ENCODE measurements at places on chromosomes 16 and 17.

DNA sequence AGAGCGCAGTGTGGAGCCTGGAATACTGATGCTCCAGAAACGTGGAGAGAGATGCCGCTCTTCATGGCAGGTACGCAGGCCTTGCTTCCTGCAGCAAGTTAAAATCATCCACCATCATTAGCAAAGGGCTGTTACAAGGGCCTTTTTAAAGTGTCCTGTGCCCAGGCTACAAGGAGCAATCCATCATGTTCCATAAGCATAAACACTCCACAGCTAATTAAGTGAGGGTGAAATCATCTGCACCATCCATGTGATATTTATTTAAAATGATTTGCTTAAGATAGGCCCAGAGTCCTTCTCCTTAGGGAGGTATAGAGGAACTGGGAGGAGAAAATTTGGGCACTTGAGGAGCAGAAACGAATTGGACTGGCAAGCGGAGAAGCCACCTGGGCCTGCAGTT is 372.1 kb downstream of the XYLT1 start:
- DNase-seq, result no peak

GRCh38 chr16:898761-899682 is 71.8 kb downstream of the LMF1 start:
- no peak for DNase-seq

GRCh38 chr16:995087-995486 is 13.5 kb downstream of the SOX8 start:
- DNase-seq, result no peak

- DNase-seq, result no peak
Measured at GRCh38 chr17:65876985-65877384, 314.9 kb downstream of the CEP112 start.

- peak; percentile 18 for DNase-seq
Measured at GRCh38 chr17:33291248-33292200, 1.6 kb downstream of the ASIC2 start.

DNA sequence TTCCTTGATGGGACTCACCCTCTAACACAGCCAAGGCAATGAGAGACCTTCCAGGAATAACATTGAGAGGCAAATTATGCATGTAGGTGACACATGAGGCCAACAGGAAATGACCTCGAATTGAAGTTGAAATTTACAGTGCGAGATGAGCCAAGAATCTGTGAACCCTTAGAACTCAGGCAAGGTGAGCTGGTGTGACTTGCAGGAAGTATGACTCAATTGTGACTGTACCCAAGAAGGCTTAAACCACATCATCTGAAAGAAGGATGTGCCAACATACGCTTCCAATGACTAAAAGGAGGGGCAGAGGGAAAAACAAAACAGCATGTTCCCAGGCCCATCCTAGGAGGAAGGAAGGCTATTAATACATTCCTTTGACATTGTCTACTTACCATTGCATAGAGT is 44.8 kb downstream of the PITPNC1 start:
- no peak for DNase-seq

DNA sequence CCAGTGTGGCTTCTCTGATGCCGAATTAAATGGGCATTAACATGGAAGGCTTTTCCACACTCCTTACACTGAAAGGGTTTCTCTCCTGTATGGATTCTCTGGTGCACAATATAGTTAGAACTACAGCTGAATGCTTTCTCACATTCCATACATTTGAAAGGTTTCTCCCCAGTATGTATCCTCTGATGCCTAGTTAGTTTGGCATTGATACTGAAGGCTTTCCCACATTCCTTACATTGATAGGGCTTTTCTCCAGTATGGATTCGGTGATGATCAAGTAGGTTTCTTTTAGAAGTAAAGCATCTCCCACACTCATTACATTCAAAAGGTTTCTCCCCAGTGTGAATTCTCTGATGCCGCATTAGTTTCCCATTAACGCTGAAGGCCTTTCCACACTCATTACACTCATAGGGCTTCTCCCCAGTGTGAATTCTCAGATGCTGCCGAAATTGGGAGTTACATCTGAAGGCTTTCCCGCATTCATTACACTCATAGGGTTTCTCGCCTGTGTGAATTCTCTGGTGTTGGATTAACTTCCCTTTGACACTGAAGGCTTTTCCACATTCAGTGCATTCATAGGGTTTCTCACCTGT is 6.5 kb upstream of the TLE7 start:
- DNase-seq, result no peak

DNA sequence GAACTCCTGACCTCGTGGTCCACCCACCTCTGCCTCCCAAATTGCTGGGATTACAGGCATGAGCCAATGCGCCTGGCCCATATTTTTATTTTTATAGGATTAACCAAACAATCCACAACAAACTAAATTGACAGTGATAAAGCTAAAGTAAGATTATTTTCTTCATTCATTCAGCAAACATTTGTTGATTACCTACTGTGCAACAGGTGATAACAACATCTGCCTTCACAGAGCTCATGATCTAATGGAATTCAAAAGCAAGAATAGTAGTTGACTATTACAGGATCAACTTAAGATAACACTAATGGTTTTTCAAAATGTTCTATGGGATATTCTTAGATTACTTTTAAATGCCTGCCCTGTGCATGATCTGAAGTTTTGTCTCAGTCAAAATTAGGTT is 37.8 kb downstream of the NQO1 start:
- no peak for DNase-seq

DNA sequence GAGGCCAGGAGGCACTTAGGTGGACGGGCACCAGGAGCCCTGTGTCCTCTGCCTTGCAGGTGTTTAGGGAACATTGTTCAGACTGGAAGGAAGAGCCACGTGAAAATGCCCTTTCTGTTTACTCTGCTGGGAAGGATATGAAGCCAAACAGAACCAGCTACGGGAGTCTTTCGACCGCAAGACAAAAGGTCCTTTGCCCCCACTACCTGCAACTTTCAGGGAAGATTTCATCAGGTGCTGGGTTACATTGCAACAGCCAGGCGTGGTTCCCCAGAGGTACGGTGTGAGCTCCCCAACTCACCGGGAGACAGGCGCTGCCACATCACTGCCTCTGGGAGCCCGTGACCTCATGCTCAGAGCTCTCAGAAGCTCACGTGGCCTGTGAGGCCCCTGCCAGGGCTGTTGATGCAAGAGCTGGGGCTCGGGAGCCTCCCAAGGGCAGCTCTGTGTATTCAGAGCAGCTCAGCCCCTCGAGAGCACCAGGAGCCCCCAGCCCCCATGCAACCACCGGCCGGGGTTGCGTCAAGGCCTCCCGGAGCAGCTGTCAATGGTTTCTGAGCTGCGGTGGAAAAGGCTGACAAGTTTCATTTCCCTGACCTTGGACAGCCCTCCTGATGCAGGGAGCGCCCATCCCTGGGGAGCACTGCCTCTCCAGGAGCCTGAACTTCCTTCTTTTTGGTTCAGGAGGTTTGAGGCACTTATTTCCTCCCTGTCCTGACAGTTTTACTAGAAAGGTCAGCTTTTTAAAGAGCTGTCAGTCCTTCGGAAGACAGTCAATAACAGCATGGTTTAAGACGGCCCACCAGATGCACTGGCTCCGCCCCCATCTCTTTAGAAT is 42.1 kb downstream of the TBC1D16 start:
- peak; percentile 25 for DNase-seq

DNA sequence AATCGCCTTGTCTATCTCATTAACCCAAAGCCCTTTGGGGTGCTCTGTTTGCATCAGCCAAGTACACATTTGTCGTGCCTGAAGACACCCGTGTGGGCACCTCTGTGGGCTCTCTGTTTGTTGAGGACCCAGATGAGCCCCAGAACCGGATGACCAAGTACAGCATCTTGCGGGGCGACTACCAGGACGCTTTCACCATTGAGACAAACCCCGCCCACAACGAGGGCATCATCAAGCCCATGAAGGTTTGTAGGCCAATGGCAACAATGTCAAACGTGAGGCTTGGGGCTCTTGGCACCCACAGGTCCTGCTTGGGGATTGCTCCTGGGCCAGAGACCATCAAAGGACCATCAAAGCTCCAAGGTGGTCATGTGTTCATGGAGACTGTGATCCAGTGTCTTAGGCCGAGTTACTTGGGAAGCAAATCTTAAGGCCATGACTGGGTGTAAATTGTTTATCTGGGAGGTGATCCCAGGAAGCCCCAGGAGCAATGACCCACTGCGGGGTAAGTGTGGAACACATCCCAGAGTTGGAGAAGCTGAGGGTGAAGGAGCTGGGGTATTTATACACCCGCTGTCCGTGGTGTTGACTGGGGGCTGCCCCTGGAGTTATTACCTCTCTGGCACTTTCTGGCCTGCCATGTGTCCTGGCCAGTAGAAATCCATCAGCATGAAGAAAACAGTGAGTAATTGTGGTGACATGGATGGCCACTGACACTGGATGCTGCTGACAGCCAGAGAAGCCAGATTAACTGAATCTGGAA is 24.0 kb downstream of the CDH5 start:
- no peak for DNase-seq

DNA sequence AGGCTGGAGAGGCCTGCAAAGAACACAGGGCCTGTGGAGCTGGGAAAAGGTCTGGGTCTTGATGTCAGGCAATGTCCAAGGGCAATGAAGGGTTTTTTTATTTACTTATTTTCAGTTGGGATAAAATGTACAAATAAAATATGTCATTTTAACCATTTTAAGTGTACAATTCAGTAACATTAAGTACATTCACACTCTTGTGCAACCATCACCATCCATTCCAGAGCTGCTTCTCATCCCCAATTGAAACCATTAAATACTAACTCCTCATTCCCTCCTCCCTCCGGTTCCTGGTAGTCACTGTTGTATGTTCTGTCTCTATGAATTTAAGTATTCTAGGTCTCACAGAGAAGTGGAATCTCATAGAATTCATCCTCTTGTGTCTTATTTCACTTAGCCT is 444.7 kb downstream of the HS3ST3B1 start:
- DNase-seq, result no peak

DNA sequence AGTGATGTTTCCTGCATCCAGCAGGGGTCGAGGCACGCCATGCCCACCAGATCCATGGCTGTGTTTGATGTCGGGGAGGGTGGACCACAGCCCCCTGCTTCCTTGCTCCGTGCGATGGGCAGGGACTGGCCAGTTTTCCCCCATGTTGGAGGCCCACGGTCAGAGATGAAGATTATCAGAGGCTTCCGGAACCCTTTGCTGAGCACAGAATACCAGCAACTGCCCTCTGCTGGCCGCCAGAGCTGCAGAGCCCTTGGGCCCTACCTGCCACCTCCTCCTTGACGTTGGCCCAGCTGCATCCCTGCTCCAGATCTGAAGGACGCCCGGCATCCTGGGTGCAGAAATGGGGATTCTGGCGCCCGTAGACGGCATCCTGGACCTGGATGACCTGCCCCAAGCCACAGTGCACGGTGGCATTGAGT is 23.7 kb upstream of the BCO1 start:
- no peak for DNase-seq

DNA sequence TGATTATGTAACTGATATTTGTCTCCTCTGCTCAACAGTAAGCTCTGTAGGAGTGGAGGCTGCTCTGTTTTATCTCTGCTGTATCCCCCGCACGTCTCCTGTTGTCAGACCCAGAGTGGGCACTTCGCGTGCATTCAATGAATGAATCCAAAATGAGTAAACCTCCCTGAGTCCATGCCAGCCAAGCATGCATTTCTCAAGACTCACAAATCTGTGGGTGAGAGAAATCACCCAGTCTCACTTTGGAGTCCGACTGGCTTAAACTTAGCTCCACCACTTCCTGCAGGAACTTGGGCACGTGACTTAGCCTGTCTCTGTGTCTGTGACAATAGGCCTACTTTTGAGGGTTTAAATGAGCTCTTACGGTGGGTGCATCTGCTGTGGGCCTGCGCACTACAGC is 3.7 kb downstream of the PNPO start:
- no peak for DNase-seq

DNA sequence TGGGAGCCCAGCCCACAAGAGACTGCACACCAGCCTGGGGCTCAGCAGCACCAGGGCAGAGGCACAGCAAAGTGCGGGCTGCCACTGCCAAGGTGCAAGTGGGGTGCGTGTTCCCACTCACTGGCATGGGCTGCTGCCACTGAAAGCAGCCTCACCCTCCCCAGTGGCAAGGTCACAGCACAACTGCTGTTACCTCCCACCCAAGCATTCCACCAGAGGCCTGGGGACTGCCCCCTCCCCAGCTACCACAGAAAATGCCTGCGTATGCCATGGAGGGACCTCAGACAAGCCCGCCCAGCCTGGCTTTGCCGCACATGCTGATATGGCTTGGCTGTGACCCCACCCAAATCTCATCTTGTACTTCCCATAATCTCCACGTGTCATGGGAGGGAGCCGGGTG is 33.1 kb downstream of the MEAK7 start:
- no peak for DNase-seq

DNA sequence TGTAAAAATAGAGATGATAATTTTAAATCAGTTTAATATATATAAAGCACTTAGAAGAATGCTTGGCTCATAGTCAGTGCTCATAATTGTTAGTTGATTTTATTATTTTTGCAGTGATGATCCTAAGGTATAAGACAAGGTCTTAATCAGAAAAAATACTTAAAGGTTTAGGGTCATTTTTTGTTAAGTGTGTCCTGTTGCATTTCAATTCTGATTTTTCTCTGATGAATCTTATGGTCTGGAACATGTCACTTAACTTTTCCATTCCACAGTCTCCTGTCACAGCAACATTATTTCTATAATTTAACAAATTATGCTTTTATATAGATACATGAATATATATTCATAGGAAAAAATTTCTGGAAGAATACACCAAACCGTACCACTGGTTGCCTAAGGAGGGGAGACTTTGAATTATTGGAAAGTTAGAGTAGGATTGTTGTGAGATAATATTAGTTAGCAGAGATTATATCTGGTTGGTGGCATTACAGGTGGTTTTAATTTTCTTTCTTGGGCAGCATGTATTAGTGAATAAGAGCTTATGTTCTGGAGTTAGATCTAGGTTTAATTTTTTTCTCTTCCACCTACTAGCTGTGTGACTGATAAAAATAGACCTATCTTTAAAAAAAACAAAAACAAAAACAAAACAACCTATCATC is 188.7 kb downstream of the TANC2 start:
- DNase-seq, result no peak

DNA sequence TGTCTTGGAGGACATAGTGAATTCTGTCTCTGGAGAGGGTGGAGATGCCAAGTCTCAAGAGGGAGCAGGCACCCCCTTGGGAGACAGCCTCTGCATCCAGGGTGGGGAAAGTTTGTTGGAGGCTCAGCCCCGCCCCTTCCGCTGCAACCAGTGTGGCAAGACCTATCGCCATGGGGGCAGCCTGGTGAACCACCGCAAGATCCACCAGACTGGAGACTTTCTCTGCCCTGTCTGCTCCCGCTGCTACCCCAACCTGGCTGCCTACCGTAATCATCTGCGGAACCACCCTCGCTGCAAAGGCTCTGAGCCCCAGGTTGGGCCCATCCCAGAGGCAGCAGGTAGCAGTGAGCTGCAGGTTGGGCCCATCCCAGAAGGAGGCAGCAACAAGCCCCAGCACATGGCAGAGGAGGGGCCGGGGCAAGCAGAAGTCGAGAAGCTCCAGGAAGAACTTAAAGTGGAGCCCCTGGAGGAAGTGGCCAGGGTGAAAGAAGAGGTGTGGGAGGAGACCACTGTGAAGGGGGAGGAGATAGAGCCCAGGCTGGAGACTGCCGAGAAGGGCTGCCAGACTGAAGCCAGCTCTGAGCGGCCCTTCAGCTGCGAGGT is 5.2 kb downstream of the ZNF646 start:
- DNase-seq, result no peak

GRCh38 chr17:36661047-36661666 is 59.8 kb downstream of the MRM1 start:
- DNase-seq, result peak; percentile 24

GRCh38 chr16:81717662-81718189 is 61.4 kb upstream of the PLCG2 start:
- no peak for DNase-seq

- peak; percentile 53 for DNase-seq
Measured at GRCh38 chr17:76726776-76727718, at the start of gene METTL23. Gene METTL23, plus strand, starts transcription at chr17:76726839. Its CDS starts 2,872 bp downstream, at chr17:76729711.

GRCh38 chr17:41836550-41837196 is 641 bp upstream of the NT5C3B start:
- DNase-seq, result no peak

GRCh38 chr17:59601130-59601529 is 18.6 kb upstream of the CLTC start:
- DNase-seq, result no peak

Measured in NCI-H2227 treated with DMSO at 0.1 percent for 48 hours (cell line).